ENCODE measurements at places on chromosomes 5 and 9.
A peak's percentile ranks its signal among the peaks of the same experiment; 100 is the strongest.

- no peak for DNase-seq
These were observed 6.5 kb downstream of the INPP5E start for GRCh38 chr9:136433043-136433715.

- no peak for DNase-seq
These were observed 124.9 kb upstream of the RUSC2 start for GRCh38 chr9:35364817-35365585.

DNA sequence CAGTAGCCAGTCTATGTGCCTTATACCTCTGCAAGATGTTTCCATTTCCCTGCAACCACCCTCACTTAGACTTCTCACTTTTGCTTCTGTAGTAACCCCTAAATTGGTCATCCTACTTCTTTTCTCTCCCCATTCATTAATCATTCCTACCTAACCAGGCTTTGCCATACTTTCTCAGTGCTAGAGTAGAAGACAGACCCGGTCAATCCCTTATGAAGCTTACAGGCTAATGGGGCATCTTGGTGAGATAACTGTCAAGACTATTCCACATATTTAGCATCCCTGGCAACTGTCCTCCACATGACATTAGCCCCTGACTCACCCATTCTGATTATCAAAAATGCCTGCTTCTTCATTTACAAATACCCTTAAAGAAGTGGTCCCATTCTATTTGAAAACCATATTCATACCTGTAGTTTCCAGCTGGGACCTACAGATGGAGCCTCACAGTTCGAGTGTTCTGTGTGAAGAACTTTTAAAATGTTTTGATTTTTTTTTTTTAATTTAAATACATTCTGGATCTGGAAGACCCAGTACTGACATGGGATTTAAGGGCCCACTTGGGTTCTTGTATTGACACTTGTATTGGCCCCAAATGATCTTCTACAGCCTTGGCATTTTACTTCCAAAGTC is 21.0 kb downstream of the F2RL2 start:
- DNase-seq: no peak

DNA sequence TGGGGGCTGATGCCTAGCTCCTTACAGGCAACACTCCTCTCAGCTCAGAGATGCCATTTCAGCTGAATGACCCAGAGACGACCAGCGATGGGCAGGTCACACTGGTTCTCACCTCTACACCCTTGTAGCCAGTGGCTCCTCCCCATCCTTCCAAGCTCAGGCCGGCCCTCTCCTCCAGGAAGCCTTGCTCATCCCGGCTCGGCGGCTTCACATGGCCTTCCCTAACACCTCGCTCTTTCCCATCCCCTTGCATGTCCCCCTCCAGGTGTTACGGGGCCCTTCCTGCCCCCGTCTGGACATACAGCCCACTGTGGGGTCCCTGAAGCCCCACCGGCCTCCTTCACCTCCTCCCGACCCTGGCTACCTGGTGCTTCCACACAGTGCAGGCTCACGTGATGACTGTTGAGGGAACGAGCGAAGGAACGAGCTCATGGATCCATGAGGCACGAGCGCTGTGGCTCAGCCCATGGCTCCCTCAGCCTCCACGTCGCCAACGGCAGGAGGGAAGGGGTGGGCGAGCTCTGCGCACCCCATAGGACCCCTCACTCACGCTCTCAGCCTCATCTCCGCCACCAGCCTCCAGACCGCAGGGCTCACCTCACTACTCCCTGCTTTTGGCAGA is 45.7 kb downstream of the SARDH start:
- DNase-seq: no peak

- DNase-seq: no peak
These were observed 27.2 kb downstream of the CMYA5 start for GRCh38 chr5:79716839-79717238.

- DNase-seq: no peak
These were observed 21.2 kb upstream of the HSD17B3 start for GRCh38 chr9:96323169-96323568.

DNA sequence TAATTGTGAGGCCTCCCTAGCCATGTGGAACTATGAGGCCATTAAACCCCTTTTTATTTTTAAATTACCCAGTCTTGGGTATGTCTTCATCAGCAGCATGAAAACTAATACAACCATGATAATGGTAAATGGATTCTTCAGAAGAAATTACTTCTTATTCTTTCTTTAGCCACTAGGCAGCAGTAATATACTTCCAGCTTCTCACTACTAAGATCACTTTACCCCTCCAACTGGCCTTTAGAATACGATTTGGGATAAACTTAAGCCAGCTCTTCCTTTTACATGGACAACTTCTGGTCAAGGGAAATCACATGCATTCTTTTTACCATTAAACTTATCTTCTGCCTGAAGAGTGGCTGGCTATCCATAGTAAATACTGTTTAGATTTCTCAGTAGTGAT is 355.4 kb downstream of the MAN2A1 start:
- DNase-seq: no peak

DNA sequence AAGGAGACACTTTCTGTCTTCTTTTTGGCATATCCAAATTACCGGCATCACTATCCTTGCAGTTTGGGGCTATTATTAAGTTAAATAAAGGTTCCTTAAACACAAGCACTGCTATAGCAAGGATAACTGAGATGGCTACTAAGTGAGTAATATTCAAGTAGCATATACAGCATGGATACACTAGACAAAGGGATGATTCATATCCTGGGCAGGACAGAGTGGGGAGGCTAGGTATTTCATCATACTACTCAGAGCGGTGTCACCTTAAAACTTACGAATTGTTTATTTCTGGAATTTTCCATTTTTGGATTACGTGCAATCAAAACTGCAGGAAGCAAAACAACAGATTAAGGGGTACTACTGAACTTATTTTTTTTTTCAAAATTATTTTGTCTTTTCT is 54.1 kb downstream of the FER start:
- DNase-seq: no peak

- DNase-seq: no peak
These were observed 474.4 kb downstream of the RASEF start for GRCh38 chr9:82588301-82589180.

- no peak for DNase-seq
These were observed 121.3 kb upstream of the KLF9 start for GRCh38 chr9:70535546-70536323.

DNA sequence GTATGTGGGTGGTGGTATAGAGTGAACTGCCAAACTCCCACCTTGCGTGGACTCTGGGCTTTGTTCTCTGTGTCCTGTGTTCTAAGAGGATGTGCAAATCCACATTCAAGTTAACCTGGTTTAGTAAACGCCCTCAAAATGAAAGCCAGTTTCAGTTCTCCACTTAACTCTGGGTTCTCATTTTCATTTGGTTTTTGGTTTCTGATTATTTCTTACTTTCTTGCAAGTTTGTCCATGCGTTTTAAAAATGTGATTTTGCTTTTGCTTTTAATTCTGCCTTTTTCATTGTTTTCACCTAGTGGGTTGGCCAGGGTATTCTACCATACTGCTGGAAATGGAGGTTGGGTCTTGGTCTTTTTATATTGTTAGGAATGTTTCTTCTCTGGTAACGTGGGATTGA is 38.2 kb downstream of the GALNT10 start:
- DNase-seq: no peak

DNA sequence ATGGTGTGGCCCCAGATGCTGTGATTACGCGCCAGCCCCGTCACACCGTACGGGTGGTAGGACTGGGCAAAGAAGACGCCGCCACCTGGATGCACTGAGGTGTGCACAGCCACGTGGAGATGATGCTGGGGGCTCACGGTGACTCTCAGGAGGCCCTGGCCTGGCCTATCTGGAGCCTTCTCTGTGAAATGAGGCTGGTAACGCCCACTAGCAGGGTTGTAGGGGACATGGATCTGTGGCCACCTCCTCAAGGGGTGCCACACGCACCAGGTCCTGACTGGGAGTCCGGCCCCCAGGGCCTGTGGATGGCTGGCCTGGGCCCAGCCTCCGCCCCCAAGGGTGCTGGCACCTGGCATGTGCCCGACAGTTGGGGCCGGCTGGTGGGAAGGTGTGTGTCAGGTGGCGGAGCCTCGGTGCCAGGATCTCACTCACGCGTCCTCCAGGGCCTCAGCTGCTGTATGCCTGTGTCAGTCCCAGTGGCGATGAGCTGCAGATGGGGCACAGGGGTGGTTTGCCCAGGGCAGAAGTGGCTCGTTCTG is 32.4 kb downstream of the NEK6 start:
- no peak for DNase-seq

GRCh38 chr9:126528111-126528510 is 85.6 kb upstream of the LMX1B start:
- no peak for DNase-seq

DNA sequence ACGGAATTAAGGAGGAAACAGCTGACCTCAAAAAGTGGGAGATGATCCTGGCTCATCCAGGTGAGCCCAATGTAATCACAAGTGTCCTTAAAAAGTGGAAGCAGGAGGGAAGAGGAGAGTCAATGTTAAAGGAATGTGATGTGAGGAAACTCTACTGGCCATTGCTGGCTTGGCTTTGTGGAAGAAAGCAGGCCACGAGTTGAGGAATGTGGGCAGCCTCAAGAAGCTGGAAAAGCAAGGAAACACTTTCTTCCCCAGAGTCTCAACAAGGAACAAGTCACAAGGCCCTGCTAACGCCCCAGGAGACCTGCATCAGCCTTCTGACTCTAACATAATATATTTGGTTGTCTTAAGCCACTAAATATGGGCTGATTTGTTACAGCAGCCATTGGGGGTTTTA is 252.8 kb downstream of the PSAT1 start:
- no peak for DNase-seq

GRCh38 chr9:70954126-70954525 is 167.3 kb downstream of the TRPM3 start:
- DNase-seq: no peak

DNA sequence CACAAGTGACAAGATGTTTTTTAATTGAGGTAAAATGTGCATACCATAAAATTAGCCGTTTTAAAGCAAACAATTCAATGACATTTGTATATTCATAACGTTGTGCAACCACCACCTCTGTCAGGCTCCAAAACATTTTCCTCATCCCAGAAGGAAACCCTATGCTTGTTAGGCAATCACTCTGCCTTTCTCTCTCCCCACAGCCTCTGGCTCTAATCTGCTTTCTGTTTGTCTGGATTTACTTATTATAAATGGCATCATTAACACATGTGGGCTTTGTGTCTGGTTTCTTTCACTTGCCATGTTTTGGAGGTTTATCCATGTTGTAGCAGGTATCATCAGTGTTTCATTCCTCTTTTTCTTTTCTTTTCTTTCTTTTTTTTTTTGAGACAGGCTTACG is 1.4 kb upstream of the N4BP3 start:
- no peak for DNase-seq

- DNase-seq: no peak
These were observed 193.7 kb downstream of the CACNA1B start for GRCh38 chr9:138071292-138071691.

DNA sequence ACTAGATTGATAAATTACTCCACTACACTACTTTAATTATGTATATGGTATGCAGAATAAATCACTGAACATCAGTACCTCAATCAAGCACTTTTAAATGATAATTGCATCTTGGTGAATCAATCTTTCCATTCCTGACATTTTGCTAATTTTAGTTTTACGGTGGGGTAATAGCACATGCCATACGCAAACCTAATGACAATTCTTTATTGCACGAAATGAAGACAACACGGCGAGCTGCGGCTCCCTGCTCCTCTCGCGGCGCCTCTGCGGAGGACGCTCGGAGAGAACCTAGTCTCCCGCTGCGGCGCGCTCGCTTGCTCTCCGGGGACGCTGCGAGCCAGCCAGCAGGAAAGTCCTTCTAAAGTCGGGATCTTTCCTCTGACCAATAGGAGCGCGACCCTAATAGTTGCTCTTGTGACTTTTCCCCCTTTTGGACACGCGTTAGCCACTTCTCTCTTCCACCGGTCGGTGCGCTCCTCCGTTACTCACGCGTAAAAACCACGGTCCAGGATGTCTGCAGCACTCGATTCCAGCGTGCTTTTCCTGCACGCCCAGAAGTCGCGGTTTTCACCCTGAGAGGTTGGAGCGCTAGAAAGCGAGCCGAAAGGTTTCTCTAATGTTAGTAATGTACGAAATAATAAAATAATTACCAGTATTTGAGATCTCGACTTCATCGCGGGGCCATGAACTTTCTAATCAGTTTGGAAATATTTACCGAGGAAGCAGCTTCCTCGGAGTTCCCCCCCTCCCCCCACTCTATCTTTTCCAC is 1.0 kb upstream of the MEF2C start:
- DNase-seq: no peak

GRCh38 chr5:30607301-30607894 is 586.1 kb upstream of the CDH6 start:
- no peak for DNase-seq

GRCh38 chr9:107064378-107064777 is 201.4 kb downstream of the ZNF462 start:
- no peak for DNase-seq

- DNase-seq: peak; percentile 3
These were observed 316.3 kb downstream of the MCTP1 start for GRCh38 chr5:94968507-94969095.

DNA sequence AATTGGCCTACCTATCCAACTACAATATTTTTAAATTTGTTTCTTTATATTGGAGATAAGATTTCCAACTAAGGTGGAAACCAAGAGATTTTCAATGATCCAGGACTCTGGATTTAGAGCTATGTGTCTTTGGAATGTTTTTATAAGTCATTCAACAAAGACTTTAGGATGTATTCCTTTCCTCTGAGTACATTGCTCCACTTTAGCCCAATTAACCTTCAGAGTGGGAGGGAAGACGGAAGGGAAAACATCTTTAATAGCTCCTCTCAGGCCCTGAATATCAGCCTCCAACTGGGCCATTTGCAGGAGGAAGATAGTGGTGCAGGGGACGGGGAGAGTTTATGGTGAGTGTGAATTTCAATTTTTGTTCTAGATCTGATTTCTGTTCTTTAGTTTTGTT is 239.2 kb downstream of the PIK3R1 start:
- no peak for DNase-seq

GRCh38 chr5:152094060-152094459 is 169.4 kb upstream of the GLRA1 start:
- no peak for DNase-seq

- DNase-seq: no peak
These were observed 30.2 kb upstream of the CATSPER3 start for GRCh38 chr5:134937526-134937925.

GRCh38 chr5:114192108-114192507 is 169.8 kb upstream of the KCNN2 start:
- no peak for DNase-seq

GRCh38 chr5:66518753-66519152 is 77.4 kb upstream of the MAST4 start:
- no peak for DNase-seq

GRCh38 chr5:91182763-91183162 is 200.4 kb downstream of the ARRDC3 start:
- no peak for DNase-seq

- DNase-seq: peak; percentile 77
These were observed 1.3 kb upstream of the DUSP1 start for GRCh38 chr5:172772112-172772906.

Measured in stimulated activated CD4-positive, alpha-beta T cell treated with anti-CD3 and anti-CD28 coated beads, Interleukin-2, amount 100 ng/mL, for 48 hours (primary cell).